ENCODE measurements at places on chromosomes 16 and 17.

DNA sequence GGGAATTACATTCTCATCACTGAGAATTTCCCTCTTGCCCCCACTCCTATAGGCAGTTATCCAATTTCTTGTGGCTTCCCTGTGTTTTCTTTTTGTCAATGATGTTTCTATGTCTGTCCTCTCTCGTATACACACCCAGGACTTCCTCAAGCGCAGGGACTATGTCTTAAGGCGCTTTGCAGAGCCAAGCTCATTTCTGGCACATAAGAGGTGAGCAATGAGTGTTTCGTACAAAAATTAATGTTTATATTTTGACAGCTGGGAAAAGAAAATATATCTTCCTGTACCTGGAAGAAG is 947 bp downstream of the DDX42 start:
- DNase-seq = no peak

GRCh38 chr17:80220736-80221215 is 549 bp downstream of the SLC26A11 start:
- no peak for DNase-seq

GRCh38 chr17:42979511-42980273 is at the start of gene PTGES3L:
Gene PTGES3L (minus strand): TSS chr17:42980080. CDS start chr17:42980053, 27 bp downstream.
- no peak for DNase-seq

GRCh38 chr17:35243561-35244340 is 879 bp downstream of the SLFN5 start:
- DNase-seq = peak; percentile 40

DNA sequence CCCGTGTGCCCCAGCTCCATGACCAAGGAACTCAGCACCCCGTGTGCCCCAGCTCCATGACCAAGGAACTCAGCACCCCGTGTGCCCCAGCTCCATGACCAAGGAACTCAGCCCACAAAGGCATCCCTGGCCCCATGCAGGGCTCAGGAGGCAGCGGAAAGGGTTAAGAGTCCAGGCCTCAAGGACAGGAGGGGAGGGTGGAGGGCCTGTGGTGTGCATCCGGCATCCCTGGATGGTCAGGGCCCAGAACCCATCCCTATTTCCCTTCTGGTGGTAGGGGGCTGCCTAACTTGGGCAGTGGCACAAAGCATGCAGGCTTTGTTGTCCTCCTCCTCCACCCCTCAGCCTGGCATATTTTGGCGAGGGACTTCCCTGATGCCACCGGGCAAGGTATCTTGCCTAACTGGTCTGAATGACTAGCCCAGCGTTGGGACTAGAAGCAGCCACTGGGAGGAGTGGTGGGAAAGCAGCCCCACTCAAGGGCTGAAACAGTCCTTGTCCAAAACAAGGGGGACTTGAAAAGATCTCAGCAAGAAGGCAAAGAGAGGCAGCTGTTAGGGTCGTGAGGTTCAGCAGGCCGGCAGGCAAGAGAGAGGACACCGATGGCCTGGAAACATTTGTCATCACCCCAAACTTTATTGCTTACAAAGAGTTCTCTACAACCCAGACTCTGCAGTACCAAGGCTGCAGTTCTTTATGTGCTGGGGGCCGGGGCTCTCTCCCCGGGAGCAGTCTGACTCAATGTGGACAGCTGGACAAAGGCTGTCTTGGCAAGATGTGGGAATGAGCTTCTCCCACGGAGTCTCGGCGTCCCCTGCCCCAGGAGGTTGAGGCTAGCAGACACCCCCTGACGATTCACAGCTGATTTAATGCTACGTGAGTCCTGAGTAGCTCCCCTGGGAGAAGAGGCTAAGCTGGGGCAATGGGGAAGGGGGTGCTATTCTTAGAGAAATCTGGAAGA is 902 bp upstream of the SPATA32 start:
- DNase-seq = no peak

DNA sequence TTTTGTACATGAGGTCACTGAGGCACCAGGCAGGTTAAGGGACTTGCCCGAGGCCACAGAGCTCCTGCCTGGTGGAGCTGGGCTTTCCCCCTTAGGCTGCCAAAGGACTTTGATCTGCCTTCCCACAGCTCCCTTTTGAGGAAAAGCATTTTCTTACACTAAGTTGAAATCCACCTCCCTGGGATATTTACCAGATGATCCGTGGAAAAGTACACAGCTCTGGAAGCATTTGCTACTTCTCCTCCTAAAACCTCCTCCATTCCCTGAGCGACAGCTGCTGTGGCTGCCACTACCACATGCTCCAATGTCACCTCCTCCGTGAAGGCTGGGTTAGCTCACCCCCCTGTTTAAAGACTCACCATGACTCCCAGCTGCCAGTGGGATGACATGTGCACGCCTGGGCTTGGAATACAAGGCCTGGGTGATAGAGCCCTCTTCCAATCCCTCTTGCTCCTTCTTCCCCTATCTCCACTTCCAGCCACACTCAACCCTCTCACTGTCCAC is 1.2 kb upstream of the MPRIP start:
- DNase-seq = no peak

DNA sequence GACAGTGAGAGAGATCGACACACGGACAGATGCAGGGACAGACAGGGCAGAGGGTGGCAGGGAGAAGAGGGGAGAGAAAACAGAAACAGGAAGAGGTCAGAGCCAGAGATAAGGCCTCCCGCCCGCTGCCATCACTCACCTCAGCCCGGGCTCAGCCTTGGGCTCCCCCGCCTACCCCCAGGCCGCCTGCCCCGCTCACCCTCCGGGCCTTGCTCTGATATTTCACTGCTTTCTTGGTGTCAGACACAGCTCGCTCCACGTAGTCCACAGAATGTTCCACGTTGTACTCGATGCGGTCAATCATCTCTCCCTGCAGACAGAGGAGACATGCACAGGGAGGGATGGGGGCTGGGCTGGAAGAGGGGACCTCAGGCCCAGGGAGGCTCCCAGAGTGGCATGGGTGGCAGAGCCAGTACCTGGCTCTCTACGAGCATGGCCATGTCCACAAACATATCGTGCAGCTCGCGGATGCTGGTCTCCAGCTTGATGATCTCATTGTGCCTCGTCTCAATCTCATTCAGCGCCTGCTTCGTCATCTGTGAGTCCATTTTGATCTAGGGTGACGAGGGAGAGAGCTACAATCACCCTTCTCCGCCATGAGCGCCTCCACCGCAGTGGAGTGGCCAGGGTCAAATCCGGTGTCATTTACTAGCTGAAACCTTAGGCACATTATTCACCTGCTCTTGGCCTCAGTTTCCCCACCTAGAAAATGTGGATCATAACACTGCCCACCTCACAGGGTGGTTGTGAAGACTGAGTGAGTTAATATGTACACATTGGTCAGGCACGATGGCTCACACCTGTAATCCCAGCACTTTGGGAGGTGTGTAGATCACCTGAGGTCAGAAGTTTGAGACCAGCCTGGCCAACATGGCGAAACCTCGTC is 8.2 kb downstream of the HSD3B7 start:
- DNase-seq = no peak

DNA sequence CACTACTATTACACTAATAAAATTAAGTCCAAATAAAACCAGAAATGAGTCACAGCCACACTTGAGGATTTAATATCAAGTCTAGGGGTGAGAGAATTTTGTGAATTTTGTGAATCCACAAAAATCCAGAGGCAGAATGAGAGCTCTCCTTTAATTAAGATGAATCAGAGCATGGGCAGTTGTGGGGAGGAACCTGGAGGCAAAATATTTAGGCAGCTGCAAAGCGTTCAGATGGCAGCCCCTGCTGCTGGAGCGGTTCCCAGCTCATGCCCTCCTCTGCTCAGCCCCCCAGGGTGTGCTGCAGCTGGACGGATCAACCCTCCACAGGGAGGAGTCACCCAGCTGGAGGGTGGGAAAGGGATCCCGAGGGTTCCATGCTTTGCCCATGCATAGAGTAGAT is 43.4 kb upstream of the IRX6 start:
- no peak for DNase-seq

- DNase-seq = no peak
Measured at GRCh38 chr17:28774206-28774605, 30.4 kb downstream of the TRAF4 start.

- DNase-seq = no peak
Measured at GRCh38 chr16:6771956-6772355, 560.7 kb upstream of the RBFOX1 start.

DNA sequence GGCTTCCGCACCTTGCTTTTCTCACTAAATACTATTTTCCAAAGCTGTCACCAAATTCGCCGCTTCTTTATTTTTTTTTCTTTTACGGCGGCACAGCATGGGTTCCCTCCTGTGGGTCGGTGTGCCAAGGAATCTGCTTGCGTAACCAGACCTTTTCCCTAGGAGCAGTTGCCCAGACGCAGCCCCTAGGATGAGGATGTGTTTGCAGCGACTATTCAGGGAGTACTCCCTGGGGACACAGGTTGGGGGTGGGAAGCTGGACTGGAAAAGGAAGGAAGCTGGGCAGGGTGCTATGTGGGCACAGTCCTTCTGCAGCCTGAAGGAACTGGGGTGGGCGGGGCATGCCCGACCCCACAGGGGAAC is 49.0 kb upstream of the ZCCHC14 start:
- no peak for DNase-seq

GRCh38 chr17:34371405-34372100 is 8.5 kb upstream of the CCL1 start:
- no peak for DNase-seq

DNA sequence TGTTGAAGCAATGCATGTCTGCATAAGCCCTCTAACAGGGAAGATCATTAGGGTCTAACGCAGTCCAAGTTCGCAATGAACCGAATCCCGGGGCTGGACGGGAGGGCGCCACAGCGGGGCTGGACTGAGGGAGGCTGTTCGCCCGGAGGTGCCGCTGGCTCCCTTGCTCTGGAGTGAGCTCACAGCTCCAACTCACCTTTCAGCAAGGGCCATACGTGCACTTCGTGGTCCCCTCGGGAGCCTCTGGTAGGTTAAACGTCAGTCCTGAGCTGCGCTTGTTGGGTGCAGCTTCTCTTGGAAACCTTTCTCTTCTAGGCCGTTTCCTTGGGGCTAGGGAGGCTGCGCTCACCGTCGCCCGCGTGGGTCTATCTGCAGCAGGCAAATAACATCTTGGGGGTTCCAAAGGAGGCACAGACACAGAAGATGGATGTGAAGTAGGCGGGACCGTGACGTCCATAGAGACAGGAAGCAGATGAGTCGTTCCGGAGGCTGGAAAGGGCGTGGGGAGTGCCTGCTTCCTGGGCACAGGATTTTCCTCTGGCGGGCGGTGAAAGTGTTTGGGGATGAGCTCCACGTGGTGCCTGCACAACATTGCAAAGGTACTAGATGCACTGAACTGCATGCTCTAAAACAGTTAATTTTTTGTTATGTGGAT is 21.9 kb downstream of the ATP2C2 start:
- no peak for DNase-seq

DNA sequence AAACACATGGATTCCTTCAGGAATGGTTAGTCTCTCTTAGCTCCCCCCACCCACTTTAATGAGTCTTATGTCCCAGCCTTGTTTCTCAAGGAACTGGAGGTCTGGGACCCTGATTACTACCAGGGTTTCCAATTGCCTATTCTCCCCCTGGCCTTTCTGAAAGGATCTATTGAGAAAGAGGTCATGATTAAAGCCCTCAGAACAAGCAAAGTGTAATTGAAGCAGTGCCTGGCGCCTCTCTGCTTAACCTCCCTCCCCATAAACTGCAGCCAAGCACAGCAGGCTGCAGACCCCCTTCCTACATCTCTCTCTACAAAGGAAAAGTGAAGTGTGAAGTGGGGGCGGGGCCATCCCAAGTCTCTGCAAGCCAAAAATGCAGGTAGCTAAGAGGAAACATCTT is 159.7 kb upstream of the CDH11 start:
- DNase-seq = no peak

GRCh38 chr17:79530361-79531105 is 80.3 kb downstream of the RBFOX3 start:
- no peak for DNase-seq

GRCh38 chr17:50710025-50710424 is 2.3 kb upstream of the ANKRD40 start:
- no peak for DNase-seq

- no peak for DNase-seq
Measured at GRCh38 chr17:28878158-28878910, 19.2 kb downstream of the FLOT2 start.

- DNase-seq = no peak
Measured at GRCh38 chr17:40436636-40437035, 6.6 kb upstream of the IGFBP4 start.

- DNase-seq = no peak
Measured at GRCh38 chr17:27577884-27578717, 52.9 kb upstream of the LGALS9 start.

DNA sequence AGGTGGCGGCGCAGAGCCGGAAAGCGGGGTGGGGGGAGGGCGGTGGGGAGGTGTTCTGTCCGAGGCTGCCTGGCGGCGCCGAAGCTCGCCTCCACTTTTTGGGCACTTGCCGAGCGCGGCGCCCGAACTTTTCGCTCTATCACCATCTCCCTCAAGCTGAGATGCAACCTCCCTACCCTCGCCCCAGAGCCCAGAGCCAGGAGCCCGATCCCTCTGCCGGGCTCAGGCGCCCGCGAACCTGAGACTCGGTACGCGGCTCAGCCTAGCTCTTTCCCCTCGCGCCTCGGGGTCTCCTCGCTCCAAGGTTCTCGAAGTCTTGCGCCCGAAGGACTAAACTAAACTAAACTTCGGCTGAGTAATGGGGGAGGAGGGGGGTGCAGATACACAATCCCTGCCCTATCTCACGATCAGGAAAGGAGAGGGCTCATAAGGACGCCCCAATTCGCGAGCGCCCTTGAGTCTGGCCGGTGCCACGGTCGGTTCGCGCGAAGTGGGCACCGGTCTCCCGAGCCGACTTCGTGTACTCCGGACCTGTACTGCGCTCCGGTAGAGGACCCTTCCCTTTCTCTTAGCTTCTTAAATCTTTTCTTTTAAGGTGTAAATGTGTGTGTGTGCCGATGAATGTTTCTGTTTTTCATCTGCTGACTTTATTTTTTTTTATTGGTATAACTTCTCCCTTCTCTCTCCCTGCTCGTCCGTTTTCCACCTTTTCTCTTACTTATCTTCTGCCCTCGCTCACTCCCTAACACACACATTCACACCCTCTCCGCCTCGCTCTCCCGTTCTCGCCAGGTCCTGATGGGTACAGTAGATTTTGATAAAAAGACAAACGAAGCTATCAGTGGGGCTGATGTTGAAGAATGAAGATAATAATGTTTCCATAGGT is 1.9 kb upstream of the SALL1 start:
- DNase-seq = no peak

GRCh38 chr17:1584167-1584566 is 21.6 kb upstream of the PITPNA start:
- DNase-seq = no peak

DNA sequence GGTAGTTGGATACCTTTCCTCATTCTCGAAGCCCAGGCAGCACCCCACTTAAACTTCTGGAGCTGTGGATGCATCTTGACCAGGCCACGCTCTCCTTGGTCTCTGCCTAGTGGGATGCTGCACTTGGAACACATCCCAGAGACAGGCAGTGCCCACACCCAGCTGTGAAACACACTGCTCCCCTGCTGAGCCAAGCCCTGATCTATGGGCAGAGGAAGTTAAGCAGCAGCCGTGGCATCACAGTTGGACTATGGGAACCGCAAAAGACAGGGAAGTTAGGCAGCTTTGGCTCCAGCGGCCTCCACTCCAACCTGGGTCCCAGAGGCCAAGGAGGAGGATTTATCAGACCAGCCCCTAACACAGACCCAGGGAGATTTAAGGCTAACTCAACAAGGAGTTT is 284.8 kb upstream of the CCL2 start:
- no peak for DNase-seq

- DNase-seq = no peak
Measured at GRCh38 chr16:86142801-86143236, 243.9 kb downstream of the IRF8 start.

GRCh38 chr16:51607201-51607651 is 456.2 kb upstream of the SALL1 start:
- DNase-seq = no peak

All from stimulated activated CD8-positive, alpha-beta memory T cell treated with anti-CD3 and anti-CD28 coated beads, Interleukin-7, amount 100 ng/mL, for 4 hours (primary cell).